ENCODE measurements at places on chromosomes 5 and 9. TPM values are rescaled to one million over a fixed set of nuclear protein-coding genes. Genes with fewer than 3 reads are reported as not detected.

- no peak for DNase-seq
These were observed 109.2 kb downstream of the FBXW11 start for GRCh38 chr5:171897231-171897630.

- no peak for DNase-seq
These were observed 228.6 kb upstream of the ARRDC3 start for GRCh38 chr5:91611746-91612145.

Gene EIF4EBP3
- 6.5 TPM for polyA plus RNA-seq

DNA sequence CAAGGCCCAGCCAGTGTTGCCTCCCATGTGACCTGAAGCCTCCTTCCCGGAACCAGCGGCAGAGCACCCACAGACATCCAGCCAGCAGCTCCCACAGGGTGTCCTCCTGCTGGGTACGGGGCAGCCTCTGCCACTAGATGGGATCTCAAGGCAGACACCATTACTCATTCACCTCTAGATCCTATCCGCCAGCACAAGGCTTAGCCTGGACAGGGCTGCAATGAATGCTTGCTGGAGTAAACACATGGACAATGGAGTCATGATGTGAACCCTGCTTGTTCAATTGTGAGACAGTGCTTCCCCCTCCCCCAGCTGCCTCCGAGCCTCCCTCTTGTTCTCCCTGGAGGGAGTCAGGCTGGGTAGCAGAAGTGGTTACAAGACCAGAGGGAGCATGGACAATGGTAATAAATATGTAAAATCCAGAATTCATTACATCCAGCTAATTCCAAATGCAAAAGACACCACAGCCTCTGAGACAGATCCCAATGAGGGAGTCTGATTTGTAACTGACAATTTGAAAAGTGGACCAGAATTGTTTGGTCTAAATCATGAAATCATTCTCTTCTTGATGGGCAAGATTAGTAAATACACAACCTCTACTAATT, 132.0 kb downstream of the CRB2 start:
- no peak for DNase-seq

DNA sequence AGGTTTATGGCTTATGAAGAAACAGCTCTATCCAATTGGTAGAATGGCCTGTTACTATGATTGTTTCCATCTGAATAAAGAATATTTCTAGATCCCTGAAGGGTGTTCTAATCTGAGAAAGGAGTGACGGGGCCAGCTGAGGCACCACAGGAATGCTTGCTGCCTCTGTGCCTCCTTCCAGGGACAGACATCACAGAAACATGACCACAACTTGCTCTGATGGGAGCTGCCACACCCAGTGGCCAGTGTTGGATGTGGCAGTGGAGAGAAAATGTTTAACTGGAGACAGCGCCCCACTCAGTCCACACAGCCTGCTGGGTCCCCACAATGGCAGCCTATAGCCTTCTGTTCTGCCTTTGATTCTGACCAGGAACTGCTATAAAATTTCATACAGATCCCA, 38.6 kb upstream of the TESK1 start:
- DNase-seq, result no peak

- no peak for DNase-seq
These were observed 106.4 kb upstream of the PPP1R26 start for GRCh38 chr9:135373151-135373685.

- DNase-seq, result peak; percentile 53
These were observed 45.7 kb downstream of the SEMA5A start for GRCh38 chr5:9500193-9500592.

DNA sequence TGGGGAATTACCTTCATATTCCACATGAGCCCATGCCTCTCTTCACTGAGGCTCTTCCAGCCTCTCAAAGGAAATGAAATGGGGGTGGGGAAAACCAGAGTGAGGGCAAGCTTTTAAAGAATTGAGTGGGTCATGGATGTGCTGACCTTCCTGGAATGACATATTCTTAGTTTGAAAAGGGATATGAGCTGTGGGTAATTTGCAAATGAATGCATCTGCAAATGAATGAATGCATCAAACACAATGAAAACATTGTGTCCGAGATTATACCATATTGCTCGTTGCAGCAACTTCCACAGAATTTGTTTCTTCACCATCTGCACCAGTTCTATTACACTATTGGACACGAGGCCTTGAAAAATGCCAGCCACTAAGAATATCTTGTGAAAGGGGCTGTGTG, 198.6 kb upstream of the CDH6 start:
- no peak for DNase-seq

DNA sequence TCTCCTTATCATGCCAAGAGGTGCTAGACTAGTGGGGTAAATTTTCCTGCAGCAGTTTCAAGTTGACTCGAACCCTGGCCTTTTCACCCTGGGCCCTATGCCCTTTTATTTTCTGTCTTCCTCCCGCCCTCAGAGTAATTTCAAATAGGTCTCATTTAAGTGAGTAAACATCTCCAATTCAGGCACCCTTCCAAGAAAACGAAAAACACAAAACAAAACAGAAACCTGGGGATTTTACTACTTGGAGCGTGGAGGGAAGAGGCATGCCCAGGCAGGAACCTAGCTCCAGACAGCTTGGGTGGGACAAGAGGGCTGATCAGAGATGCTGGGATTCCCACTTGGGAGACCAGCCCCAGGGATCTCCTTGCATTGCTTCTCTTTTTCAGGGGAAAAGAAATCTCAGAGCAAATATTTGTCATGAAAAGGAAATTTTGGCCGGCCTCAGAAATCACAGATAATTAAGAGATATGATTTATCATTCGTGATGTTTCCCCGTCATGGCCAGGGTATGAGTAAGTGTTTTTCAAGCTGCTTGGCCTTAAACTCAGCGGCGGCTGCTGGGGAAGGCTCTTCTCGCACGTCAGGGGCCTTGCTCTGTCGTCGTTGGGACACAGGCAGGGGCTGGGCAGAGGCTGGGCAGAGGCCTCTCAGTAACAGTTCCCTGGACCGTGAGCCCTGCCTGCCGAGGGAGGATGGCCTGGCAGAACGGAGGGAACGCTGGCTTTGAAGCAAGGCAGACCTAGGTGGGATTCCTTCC, 248.6 kb upstream of the KLF4 start:
- peak; percentile 87 for DNase-seq

Gene MZB1
- 1.0 TPM for polyA plus RNA-seq

- DNase-seq, result no peak
These were observed 2.6 kb downstream of the SELENOP start for GRCh38 chr5:42808888-42809611.
